ENCODE measurements at places on chromosomes 2 and 18.

- no peak for DNase-seq
These were observed 40.0 kb downstream of the COA5 start for GRCh38 chr2:98568161-98568956.

- no peak for DNase-seq
These were observed 35.2 kb upstream of the EFEMP1 start for GRCh38 chr2:55958756-55959155.

DNA sequence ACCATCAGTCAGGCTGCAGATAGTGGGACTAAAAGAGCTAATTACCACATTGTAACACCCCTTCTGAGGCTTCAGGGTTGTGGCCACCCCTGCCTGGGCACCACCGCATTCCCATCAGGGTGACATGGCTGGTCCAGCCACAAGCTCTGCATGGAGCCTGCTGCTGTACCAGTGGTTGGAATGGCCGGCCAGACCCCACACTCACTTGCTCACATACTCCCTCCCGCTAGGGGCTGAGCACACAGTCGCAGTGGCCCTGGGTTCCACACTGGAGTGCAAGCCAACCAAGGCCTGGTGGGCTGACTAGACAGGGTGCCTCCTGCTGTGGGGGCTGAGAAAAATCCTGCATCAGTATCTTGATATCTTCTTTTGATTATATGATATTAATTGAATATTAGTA, 182.8 kb upstream of the STK17B start:
- no peak for DNase-seq

DNA sequence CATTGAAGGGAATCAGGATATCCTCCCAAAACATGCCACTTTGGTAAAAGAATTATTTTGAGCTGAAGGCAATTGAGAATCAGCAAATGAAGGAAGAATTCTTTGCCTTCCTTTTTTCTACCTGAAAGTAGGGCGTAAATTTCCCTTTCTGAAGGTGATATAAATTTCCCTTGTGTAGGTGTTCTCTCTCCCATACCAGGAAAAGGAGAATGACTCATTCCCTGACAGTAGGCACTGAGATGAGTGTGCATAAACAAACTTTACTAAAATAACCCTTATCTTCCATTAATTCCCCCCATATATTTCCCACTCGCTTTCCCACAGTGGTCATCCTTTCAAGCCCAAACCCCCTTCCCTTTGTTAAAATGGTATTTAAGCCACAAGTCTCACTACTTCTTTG, 1339.0 kb downstream of the LRP1B start:
- no peak for DNase-seq

DNA sequence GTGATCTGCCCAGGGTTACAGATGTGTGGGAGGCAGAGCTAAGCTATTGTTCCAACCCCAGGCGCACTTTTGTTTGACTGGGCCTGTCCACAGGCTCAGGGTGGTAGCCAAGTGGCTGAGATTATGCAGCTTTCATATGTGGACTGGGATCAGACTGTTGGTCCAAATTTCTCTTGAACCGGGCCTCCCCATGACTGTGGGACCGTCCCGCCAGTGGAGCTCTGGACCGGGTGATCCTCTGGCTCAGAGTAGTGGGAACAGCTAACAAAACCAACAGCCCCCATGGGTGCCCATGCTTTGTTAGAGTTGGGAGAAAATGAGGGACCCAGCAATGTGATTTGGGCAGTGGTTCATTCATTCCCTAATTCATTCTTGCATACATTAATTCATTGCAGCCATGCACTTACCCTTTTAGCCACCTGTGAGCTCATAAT, 86.8 kb upstream of the HS6ST1 start:
- no peak for DNase-seq

DNA sequence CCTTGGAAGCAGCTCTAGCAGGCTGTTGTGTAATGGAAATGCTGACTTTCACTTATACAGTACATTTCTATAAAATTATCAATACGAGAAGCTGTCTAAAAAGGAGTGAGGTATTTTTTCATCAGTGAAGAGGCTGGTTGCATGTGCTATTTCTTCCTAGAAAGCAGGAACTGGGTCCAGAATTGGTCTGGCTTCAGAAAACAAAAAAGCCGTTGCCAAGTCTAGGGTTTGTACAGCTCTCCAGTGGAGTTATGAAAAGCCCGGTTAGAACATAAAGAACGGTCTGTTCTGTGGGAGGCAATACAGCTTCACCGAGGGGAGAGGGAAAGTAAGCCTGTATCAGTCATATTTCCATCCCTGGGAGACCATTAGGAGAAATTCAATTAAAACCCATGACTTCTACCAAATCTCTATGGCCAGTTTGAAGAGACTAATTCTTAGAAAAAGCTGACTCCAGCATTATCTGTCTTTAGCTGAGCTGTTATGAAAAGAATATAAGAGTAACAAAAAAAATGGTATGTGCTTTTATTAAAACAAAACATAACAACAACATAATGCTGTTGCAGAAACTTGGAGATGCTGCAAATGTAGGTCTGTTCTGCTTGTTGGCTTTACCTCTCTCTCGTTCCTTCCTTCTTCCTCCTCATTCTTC, 217.0 kb downstream of the CMPK2 start:
- DNase-seq: peak; percentile 11

- DNase-seq: no peak
These were observed 475.0 kb downstream of the RNF144A start for GRCh38 chr2:7392076-7392787.

- DNase-seq: no peak
These were observed 469.6 kb upstream of the MYT1L start for GRCh38 chr2:2800697-2801096.

GRCh38 chr2:65818873-65819451, 386.6 kb upstream of the SPRED2 start:
- DNase-seq: no peak

- no peak for DNase-seq
These were observed 1.1 kb downstream of the PUM2 start for GRCh38 chr2:20349513-20349921.

DNA sequence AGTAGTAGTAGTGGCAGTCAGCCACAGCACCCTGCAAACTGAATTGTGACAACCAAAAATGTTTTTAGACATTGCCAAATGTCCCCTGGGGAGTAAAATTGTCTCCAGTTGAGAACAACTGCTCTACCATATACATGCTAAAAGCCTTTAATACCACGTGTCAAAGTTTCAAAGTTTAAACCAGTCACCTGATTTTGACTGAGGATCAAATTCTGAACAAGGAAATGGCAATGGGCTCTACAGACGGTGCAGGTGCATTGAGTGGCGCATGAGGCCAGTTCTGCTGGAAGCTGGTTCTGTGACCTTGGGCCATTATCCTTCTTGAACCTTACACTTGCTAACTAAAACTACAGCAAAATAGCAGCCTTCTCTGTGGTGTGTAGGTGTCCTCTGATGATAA, 85.0 kb downstream of the LIPG start:
- DNase-seq: no peak

DNA sequence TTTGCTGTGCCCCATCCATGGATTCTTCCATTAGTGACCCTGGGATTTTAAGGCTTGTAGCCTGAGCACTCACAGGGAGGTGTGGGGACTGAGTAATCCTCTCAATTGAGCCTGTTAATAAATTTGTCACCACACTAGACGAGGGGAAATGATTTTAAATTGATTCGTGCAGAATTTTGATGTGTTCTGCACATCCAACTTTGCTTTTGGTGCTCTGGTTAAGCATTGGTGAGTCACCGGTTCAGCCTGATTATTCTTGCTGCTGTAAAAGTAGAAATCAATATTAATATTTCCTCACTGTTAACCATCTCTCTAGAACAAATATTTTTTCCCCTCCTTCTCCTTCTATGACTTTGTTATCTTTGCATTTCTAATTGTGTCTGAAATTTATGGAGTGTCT, 482.0 kb downstream of the TSN start:
- DNase-seq: no peak

DNA sequence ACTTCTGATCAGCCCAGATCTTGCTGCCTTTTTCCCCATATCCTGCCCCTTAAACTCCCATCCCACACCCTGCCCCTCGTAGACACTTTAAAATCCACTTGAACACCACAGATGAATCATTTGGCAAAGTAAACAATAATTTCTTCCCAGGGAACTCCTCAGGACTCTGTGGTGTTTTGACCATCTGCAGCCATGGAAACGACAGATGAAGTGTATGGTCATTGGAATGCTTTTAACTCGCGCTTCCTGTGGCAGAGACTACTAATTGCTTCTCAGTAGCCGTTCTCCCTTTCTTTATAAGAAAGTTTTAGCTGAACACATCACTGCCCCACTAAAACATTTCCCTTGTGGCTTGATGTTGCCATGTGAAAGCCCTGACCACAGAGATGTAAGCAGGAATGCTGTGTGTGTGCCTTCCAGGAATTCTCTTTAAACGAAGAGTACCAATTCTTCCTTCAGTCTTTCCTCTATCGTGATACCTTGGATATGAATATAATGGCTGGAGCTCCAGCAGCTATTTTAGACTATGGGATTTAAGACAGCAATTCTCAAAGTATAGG, 92.7 kb upstream of the PARD3B start:
- peak; percentile 81 for DNase-seq

- no peak for DNase-seq
These were observed 134.8 kb downstream of the PRKCE start for GRCh38 chr2:45786030-45786835.

- DNase-seq: peak; percentile 7
These were observed 188.0 kb upstream of the TCF4 start for GRCh38 chr18:55775972-55776371.

DNA sequence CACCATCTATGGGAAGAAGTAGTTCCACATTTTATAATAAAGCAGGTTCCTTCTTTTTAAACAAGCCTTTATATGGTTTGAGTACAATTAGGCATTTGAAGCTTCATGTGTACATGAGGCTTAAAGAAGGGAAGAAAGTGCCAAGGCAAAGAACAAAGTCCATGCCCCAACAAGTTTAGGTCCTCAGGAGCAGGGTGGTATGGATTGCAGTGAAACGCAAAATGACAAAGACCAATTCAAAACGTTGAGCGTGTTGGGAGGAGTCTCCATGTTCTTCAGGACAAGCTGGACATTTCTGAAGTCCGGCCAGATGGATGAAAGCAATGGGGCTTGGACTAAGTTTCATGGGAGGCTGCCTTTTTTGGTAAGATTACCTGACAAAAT, 78.8 kb upstream of the FZD5 start:
- no peak for DNase-seq

GRCh38 chr2:230413479-230413878, 2.5 kb upstream of the SP100 start:
- no peak for DNase-seq

DNA sequence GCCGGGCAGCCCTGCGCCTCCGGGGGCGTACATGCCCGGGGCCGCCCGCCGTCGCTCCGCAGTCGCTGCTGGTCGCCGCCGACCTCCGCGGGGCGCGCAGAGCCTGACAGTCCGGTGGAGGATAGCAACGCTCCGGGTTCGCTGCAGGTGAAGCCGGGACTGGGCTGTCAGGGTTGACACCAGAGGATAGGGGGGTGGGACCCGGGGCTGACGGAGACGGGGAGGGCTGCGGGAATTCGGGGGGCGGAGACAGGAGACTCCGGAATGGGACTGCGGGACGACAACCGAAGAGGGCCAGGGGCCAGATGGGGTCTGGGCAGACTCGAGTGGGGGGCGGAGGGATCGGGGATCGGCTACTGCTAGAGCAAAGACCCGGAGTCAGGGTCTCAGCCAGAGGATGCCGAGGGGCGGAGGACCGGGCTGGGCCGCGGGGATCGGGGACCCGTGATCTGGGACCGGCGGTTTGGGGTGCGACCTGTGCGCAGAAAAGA, 403 bp downstream of the TMEM127 start:
- DNase-seq: no peak

DNA sequence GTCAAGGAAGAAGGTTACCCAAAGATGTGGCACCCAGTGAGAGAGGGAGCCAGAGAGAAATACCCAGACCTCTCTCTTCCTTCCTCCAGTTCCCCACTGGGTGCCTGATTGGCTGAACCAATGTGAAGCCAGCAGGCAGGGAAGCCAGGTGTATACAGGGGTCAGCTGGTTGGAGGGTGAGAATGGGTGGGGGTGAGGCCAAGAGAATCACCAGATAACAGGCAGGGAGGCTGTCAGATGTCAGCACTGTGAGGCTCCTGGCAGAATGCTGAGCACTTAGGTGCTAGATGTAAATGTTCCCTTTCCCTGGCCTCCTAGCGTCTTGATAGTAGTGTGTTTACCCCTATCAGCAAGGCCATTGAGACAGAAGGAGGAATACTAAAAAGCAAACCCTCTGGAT, 104.0 kb upstream of the MGAT5 start:
- no peak for DNase-seq

DNA sequence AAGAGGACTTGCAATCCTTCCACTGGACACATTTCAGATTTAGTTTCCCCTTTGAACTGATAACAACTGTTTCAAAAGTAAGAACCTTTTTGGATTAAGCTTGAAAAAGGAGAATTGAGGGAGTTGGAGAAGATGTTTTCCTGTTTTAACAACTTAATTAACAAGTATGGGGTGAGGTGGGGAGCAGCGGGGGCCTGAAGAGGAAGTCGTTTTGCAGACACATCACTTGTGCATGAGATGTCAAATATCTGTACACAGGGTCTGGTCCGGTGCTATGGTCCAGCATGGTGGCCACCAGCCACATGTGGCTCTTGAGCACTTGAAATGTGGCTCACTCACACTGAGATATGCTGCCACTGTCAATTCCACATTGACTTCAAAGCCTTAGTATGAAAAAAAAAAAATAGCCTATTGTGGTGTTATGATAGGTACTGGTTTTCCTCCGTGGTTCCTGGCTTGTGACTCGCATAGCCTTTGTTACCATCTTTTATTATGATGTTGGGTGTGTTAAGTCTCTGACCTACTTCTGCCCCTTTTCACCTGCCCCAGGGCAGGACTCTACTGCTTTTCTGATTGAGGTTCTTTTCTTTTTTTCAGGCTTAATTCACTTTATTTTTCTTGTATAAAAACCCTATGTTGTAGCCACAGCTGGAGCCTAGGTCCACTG, 205.5 kb downstream of the BCL2 start:
- DNase-seq: no peak

- DNase-seq: no peak
These were observed 500 bp downstream of the CCNYL1 start for GRCh38 chr2:207711750-207712530.

DNA sequence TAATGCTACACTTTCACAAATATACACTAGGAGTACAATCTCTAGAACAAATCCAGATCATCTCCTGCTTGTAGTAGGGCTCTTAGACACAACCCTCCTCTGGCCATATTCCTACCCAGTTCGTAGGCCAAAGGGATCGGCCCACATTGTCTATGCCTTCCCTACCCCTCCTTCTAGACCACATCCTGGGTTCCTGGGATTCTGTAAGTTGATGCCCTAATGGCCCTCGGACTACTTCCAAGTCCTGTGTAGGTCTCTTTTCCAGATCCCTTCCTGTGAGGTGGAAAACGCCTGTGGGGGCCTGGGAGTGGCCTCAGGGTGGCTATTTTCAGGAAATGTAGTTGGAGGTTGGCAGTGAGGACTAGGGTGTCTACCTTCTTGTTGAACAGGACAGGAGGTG, 289.7 kb downstream of the ZNF385B start:
- DNase-seq: no peak

Measured in NCI-H446 (cell line).